ENCODE measurements at places on chromosomes 11 and 22.
A peak's percentile ranks its signal among the peaks of the same experiment; 100 is the strongest.

GRCh38 chr11:13166036-13166435 lies 111.6 kb upstream of the BMAL1 start:
- no peak for DNase-seq

GRCh38 chr11:96242191-96242847 lies 100.7 kb downstream of the MAML2 start:
- no peak for DNase-seq

GRCh38 chr11:20035701-20036601 lies 124.3 kb downstream of the DBX1 start:
- no peak for DNase-seq

- DNase-seq: no peak
These were observed 2.4 kb upstream of the TRIM68 start for GRCh38 chr11:4610258-4610935.

DNA sequence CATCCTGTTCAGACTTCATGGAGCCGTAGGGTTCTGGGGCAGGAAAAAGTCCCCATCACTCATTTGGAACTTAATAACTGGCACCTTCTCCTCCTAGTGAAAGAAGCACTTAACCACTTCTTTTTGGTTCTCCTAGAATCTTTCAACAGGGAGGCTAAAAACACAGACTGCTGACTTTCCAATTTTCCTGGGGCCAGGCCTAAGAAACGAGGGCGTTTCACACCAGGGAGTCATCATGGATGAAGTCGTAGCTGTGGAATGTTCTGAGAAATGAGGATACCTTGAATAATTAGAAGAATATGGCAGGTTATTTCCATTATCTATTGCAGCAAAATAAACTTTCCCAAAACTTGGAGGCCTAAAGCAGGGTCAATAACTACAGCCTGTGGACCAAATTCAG lies 26.0 kb upstream of the API5 start:
- no peak for DNase-seq

GRCh38 chr22:30183271-30183670 lies 63.3 kb downstream of the LIF start:
- DNase-seq: no peak

GRCh38 chr11:108203075-108203474 lies 19.4 kb downstream of the NPAT start:
- no peak for DNase-seq

DNA sequence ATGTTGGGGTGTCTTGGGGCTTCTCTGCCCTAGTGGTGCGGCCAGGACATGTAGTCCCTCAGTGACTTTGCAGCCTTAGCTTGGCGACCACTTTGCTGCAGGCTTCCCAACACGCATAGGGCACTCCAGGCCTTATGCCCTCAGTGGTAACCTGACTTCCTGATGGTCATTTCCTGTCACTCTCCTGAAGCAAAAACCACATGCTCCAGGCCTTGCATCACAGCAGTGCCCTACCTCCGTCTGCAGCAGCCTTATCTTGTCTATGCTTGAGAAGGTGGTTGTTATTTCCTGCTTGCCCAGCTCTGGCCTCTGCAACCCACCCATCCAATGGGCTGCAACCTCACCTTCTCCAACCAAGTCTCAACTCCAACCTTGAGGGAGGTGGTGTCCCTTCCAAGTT lies 33.4 kb upstream of the PISD start:
- no peak for DNase-seq

DNA sequence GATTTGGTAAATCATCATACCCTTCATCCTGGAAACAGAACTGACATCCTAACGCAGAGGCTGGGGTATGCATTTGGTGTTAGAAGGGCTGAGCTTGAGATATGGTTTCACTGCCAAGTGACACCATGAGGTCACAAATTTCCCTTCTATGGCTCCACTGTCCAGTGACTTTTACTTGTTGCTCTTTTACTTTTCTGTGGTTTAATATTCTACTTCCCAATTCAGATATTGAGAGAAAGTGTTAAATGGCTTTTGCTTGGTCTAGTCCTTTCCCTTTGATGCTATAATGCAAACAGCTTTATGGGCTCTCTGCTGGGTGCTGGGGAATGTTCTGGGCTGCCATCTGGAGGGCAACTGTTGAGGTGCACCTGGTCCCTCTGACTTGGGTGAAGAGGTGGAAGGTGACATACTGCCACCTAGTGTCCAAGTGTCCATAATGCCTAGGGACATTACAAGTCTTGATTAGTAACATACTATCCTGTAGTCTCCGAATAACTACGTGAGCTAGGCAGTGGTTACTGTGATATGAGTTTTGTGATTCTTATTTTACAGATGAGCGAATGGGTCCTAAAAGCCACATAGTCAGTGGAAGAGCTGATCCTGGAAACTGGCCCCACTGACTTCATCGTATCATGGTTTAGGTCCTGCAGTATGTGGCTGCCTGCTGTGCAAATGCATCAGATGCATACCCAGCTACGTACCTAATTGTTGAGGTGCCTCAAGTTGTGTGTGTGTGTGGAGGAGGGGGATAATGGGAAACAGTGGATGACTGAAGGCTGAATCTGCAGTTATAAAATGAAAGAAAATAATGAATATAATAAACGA lies 149.1 kb upstream of the RAG2 start:
- DNase-seq: peak; percentile 55

DNA sequence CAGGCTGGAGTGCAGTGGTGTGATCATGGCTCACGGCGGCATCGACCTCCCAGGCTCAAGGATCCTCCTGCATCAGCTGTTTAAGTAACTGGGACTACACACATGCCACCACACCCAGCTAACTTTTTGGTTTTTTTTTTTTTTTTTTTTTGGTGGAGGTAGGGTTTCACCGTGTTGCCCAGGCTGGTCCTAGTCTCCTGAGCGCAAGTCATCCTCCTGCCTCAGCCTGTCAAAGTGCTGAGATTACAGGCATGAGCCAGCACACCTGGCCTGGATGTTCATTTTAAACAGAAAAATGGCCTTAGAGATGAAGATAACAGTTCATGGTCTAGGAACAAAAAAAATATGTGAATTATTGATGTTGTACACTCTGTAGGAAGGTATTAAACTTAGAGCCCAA lies 13.6 kb upstream of the SLC25A18 start:
- DNase-seq: no peak

DNA sequence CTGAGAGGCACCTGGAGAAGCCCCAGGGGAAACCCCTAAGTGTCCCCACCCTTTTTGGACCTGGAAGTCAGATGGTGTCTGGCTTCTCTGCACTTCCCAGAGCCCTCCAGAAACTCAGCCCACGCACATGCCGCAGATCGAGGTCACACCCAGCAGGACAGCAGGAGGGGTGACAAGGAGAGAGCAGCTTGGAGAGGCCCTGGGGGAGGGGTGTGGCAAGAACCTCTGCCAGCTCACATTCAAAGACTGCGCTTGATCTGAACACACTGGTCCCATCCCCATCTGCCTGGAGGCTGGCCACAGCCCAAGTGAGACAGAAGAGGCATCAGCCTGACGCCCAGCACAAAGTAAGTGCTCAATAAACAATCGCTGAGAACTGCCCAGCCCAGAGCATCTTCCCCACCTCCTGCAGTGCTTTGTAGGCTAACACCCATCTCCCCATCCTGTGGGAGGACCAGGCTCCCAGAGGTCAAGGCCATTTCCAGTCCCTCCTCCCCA lies 21.4 kb downstream of the TMPRSS6 start:
- no peak for DNase-seq

- no peak for DNase-seq
These were observed 5.7 kb upstream of the BTBD10 start for GRCh38 chr11:13468750-13469149.

DNA sequence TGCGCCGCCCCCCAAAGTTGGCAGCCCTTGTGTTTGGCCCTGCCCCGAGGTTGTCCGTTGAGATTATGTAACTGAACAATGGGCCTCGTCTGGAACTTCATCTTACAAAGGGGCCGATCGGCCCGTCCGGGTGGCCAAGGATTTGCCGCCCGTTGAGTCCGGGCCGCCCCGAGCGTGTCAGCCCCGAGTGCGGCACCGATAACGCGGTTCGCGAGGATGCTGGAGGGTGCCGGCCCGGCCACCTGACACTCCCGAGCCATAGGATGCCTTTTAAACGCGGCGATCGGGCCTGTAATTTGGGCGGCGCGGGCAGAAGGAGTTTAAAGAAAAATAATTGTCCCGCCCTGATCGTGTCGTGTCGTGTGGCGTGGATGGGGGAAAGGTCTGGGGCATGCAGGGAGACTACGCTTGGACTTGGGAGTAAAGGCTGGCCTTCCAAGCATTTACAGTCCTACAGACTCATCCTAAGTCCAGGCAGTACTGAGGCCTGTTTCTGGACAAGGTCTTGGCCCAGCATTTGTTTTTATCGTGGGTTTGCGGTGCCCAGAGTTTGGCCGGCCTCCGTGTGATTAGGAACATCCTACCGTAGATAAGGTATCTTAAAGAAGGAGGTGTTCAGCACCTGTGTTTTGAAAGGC lies 1.3 kb downstream of the WEE1 start:
- DNase-seq: no peak

DNA sequence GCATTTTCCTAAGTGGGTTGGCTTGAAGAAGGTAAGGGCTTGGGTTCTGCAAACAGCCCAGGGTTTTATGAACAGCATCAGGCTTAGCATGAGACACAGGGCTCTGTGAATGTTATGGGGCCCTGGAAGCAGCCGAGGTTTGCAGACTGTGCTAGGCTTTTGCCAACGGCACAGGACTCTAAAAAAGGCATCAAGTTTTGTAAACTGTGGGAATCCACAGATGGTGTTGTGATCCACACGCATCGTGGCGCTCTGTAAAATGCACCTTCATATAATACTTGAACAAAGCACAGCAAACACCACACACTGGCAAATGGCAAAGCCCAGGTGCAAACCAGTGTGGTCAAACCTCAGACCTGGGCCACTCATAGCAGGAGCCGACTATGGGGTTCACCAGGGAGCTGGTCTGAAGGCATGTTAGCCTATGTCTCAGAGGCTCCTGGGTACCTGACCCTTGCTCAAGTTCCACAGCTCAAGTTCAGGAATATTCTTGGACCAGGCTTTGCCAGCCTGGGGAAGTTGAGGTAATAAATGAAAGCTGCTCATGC lies 2.4 kb upstream of the SLCO2B1 start:
- no peak for DNase-seq

GRCh38 chr22:20111045-20111688 lies 4.7 kb upstream of the RANBP1 start:
- no peak for DNase-seq

DNA sequence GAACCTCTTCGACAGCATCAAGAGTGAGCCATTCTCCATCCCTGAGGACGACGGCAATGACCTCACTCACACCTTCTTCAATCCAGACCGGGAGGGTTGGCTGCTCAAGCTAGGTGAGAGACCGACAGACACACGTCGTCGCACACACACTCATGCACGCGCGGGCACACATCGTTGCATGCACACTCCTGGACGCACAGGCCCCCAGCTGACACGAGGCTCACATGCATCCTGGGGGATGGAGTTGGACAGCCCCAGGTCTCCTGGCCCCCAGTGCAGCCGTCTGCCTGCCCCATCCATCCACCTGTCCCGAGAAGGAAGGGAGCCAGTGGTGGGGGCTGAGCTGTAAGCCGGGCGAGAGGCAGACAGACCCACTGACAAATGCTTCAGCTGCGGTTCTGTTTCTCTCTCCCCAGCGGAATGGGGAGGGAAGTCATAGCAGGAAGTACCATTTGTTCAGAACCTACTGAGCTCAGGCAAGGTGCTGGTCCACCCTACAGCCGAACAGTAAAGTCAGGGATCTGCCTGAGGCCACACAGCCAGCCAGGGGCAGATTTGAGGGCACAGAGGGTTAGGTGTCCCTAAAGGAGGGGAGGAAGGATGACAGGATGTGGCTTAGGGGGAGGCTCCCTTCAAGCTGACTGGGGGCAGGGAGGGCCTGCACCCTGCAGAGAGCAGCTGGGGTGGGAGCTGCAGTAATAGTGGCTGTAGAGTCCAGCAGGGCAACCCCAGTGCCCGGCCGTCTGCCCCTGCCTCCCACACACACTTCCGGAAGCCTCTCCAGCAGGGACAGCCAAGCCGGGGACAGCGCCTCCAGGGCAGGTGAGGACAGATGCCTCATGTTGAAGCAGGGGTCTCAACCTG lies 27.1 kb downstream of the CYTH4 start:
- DNase-seq: no peak

DNA sequence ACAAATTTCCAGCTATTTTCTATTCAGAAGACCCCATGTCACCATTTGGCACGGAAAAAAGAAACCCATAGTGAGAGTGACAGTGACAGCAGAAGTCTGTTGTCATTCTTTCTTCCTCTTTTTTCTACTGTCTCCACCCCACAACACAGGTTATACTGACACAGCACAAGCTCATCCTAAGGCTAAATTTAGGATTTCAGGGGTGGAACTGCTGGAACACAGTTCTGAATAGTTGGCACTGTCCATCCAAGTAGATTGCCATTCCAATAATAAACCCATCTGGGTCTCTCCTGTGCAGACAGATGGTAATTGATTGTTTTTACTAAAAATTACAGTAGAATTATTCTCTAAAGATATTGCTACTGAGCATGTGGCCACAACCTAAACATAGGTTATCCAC lies 95.2 kb upstream of the C11orf87 start:
- no peak for DNase-seq

DNA sequence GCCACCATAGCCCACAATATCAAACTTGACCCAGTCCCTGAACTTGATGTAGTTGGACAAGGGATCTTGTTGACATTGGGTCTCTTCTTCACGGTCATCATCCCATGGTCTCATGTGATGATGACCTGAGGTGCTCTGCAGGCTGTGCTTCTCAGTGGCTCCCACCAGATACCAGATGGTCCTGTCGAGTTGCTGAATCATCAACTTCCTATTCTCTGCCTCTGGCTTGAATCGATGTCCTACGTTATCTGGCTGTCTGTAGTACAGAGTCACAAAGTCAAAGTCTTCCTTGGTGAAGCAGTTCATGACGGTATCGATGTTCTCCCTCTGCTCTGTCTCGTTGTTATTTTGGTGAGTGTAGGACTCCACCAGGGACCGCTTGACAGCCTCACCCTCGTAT lies 145.7 kb upstream of the ALDH3B2 start:
- DNase-seq: no peak

DNA sequence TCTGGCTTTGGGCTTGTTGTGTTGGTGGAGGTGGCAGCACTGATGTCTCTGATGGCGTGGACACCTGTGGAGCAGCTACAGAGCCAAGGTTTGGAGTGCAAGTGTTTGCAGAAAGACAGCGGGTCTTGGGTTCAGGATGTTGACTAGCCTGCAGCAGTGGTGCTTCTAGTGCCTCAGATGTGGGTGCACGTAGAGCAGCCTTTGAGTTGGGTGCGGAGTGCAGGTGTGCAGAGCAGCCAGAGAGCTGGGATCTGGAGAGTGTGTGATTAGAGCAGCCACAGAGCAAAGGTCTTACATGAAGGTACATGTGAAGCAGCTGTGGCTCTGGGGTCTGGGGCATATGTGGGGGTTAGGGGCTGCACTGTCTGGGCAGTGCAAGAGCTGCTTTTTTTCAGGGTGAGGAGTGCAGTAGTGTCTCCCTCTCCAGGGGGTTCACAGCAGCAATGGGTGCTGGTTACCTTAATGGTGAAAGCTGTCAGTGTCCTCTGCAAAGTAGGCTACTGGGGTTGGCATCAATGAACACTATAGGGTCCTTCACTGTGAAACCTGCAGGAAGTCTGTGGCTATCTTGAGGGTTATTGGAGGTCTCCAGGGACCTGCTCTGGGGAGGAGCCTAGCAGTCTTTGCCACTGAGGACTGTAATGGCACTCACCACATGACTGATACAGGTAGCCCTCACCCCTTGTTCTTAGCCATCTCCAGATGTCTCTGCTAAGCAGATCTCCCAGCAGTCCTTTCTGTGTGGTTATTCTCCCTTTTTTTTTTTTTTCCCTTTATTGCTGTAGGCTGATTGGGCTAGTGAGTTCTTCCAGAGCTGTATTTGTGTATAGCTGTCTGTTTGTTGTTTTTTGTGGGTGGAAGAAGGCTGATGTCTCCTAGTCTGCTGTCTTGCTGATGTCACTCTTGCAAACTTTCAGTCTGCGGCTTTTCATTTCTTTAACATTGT lies 14.3 kb downstream of the BIRC2 start:
- no peak for DNase-seq
